ENCODE measurements at places on chromosomes 16 and 17.

GRCh38 chr17:20935740-20936139, 107.1 kb downstream of the USP22 start:
- no peak for DNase-seq

DNA sequence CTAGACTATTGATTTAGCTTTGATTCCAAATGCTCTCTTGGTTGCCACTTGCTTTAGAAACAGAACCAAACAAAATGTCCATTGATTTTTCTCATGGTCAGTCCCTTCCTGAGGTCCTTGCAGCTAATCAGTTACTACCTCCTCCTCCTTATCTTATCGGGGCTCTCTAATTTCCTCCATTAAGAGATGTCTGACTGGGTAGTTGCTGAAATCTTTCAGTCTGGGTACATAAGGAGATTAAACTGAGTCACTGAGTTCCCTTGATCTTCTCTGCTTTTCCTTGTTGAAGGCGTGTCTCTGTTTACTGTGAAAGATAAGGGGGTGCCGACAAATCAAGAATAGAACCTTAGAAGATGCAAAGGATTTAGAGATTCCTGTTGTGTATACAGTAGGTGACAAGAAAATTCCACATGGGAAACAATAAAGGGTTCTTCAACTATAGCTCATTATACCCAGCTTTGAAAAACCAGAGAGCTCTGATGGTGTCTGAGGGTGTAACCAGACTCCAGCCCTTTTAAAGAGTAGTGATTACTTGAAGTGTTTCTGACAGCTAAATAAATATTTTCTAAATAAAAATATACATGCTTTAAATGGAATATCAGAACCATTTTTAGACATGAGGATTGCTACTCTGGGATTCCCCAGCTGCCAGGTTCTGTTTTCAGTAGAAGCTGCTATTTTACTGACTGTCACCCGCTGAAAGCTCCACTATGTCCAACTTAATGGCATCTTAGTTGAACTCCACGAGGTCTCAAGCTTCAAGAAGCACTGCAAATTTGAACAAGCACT, 791.3 kb upstream of the SOX9 start:
- DNase-seq, result no peak

GRCh38 chr16:21161211-21161610, 2.7 kb downstream of the LDAF1 start:
- no peak for DNase-seq

DNA sequence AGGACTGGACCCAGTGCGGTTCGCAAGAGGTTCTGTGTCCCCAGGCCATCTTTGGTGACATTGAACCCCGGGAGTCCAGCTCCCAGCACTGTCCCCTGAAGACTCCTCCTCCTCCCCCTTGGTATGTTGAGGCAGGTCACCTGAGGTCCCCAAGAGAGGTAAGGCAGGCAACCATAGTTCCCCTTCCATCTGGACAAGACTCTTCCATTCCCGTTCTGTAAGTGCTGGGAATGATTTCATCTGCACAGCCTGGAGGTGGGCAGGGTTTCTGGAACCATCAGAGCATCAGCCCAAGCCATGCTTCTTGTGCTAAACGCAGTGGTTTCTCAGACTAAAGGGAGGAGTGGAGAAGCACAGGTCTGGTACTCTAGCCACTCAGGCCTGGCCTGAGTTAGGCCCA, 24.9 kb downstream of the COPZ2 start:
- DNase-seq, result no peak

DNA sequence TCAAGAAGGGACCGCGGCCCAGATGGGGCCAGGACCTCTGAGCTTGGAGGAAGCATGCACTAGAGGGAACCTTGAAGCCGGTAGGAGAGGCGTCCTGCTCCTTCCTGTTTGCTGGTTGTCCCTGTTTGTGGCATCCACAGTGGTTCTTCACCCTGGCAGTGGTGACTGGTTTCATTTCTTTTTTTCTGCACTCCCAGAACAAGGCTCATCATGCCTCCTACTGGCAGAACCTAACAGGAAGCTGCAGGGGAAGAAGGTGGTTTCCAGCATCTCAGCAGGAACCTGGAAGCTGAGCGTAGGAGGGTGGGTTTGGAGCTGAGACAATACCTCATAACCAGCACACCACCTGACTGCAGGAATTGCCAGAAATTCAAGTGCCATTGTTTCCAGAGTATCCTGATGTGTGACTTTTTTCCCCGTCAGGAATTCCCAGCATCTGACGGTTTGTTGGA, 5.8 kb downstream of the TMEM231 start:
- peak; percentile 47 for DNase-seq

DNA sequence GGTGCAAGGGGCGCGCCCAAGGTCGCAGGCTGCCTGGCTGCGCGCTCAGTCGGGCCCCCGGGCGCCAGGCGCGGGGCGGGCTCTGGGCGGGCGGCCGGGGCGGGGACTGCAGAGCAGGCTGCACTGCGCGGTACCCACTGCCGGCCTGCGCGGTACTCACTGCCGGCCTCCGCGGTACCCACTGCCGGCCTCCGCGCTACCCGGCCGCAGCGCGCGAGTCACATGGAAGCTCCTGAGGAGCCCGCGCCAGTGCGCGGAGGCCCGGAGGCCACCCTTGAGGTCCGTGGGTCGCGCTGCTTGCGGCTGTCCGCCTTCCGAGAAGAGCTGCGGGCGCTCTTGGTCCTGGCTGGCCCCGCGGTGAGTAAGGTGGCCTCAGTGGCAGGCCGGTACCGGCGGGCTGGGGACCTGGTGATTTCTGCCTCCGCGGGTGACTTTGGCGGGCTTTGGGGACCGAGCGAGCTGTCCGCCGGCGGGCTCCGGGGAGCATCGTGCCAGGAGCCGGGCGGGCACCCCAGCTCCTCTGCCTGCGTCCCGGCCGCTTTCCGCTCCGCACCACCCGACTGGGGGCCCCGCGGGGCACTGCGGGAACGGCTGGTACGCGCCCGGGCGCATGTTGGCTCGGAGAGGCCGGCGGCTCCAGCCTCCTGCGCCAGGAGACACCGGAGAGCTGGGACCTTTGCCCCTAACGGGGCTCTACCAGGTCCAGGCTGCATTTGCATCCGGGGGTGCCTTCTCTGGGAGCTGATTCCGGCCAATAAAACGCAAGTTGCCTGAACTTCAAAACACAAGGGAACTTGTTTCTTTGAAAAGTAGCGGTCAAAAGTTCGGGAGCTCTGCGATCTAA, at the start of gene SLC47A1:
Gene SLC47A1 (plus strand): TSS at position 137 of the 844 bp plus-strand sequence. CDS start 86 bp downstream, at position 223.
- DNase-seq, result no peak

DNA sequence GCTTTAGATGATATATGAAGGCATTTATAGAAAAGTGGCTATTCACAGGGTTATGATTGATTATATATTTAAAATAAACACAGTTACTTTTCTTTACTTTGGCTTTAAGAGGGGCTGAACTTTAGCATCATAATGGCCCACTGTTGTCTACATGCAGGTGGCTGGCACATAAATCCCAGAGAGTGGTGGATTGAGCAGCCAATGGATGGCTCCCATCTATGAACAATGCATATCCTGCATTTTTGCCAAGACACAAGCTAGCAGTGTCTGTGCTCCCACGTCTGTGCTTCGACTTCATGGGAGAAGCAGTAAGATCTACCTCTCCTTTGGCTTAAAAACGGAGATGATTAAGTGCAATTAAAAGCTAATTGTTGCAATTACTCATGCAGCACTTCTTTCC, 373.2 kb upstream of the CDH11 start:
- no peak for DNase-seq

- no peak for DNase-seq
Measured at GRCh38 chr17:39098588-39098987, 52.8 kb downstream of the PLXDC1 start.

DNA sequence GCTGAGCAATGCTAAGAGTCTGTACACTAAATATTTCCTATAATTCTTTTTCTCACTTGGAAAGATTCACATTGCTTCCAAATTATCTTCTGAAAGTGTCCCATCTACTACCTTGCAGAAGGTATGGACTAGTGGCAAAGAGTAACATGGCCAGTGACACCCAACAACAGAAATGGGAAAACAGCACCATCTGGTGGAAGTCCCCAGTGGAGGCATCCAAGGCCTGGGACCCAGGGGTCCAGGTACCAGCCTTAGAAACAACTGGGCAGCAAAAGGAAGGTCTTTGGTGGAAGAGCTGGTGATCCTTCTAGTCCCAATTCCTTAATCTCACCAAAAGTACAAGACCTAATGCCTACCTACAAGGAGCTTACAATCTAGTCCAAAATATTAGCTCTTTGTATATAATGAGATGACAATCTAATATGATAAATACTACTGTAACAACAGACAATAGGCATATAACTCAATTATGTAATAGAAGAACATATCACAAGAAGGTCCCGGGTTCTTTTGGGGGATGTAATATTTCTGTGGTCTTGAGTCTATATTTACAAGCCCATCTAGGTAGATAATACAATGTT, 55.3 kb downstream of the SKAP1 start:
- no peak for DNase-seq

- peak; percentile 26 for DNase-seq
Measured at GRCh38 chr17:58755577-58756245, at the start of gene PPM1E. TSS of gene PPM1E (plus strand) at chr17:58755854.

- no peak for DNase-seq
Measured at GRCh38 chr17:34556931-34557330, 22.5 kb upstream of the TMEM132E start.

DNA sequence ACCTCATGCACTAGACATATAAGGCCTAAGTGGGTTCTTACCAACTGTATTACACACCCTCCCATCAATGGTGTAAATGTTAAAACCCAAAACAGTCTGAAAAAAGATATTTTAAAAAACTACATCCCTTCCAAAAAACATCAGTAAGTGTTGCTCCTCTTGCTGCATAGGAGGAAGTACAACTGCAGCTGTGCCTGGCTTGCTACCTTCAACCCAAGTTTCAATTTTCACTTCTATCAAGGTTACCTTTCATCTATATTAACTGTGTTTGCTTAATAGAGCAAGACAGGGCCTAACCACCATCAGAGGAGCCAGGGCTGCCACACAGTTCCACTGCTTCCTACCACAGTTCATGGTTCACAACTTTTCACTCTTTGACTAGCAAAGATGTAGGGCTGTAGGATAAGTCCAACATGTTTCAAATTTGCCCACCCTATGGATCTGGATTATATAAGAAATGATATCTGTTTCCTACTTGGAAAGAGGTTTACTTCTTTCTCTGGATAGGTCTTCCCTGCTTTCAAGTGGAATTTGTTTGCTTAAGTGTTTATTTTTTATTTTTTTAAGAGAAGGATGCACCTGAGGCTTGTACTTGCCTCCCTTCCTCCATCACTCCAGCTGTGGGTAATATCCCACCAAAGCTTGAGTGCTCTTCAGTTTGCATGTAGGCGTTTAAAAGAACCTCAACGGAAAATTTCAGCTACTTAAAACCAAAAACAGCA, 56.7 kb downstream of the GRB7 start:
- DNase-seq, result no peak

- DNase-seq, result no peak
Measured at GRCh38 chr16:27803775-27804549, 254.0 kb downstream of the KATNIP start.

GRCh38 chr17:1362964-1363363, 37.1 kb downstream of the YWHAE start:
- no peak for DNase-seq

DNA sequence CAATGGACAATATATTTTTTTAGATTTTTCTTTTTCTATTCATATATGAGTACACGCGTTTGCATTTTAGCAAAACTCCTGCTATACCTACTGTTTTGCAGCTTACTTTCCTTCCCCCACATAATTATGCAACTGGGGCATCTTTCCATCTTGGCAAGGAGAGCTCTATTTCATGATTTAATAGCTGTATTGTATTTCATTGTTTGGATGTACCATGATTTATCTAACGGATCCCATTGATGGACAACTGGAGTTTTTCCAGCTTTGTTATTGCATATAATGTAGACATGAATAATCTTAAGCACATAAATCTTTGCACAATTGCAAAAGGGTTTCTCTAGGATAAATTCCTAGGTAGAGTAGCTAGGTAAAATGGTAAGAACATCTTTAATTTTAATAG, 133.9 kb downstream of the PITPNC1 start:
- no peak for DNase-seq
